CD4-positive, alpha-beta T cell treated with Interferon alpha-2 for 1 hour (primary cell): ENCODE measurements at places on chromosomes 11 and 22.

GRCh38 chr11:76995081-76995576 is 39.1 kb upstream of the B3GNT6 start:
- no peak for DNase-seq

- DNase-seq = no peak
Measured at GRCh38 chr11:107224836-107225235, 206.6 kb upstream of the GUCY1A2 start.

- no peak for DNase-seq
Measured at GRCh38 chr22:23088199-23088604, 17.9 kb downstream of the GNAZ start.

GRCh38 chr11:46537121-46537520 is 56.7 kb downstream of the AMBRA1 start:
- DNase-seq = no peak

DNA sequence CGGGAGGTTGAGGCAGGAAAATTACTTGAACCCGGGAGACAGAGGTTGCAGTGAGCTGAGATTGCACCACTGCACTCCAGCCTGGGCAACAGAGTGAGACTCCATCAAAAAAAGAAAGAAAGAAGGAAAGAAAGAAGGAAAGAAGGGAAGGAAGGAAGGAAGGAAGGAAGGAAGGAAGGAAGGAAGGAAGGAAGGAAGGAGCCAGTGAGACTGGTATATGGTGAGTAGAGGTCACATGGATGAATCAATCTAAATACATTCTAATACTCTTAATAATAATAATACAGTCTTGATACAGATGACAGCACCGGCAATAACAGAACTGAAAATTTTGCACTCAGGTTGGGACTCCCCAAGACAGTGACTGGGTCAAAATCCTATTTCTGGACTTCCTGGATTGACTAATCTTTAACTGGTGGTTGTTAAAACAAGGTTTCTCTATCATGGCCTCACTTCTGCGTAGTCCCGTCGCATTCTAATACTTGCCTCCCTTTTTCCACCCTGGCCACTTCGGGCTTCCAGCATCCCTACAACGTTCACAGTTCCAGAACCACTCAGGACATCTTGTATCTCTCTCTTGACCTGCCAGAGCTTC is 53.5 kb upstream of the EIF3M start:
- DNase-seq = no peak

DNA sequence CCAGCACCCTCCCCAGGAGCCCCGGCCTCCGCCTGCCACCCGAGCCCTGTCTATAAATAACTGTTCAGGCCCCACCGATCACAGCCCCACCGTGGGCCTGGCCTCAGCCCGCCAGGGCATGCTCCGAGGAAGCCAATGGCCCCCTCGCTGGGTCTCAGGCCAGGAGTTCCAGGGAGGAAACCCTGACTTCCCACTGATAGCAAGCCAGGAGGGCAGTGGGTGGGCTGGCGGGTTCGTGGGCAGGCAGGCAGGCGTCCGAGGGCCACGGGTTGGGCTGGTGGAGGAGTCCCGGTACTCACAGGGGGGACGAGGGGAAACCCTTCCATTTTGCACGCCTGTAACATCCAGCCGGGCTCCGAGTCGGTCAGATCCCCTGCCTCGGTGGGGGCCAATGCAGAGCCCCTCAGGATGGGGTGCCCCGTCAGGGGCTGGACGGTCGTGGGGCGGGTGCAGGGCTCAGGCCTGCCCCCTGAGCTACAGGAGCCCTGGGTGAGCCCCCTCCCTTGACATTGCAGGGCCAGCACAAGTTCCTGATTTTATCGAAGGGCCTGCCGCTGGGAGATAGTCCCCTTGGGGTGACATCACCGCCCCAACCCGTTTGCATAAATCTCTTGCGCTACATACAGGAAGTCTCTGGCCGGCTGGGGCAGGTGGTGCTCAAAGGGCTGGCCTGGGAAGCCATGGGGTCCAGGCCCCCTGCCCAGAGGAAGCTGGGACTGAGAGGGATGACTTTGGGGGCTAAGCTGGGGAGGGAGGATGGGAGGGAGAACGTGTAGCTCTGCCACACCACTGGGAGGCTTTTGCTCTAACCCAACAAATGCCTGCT is at the start of gene SPI1:
Gene SPI1, minus strand, starts transcription at position 538 of the 826 bp plus-strand sequence. Its CDS starts 194 bp downstream, at position 344.
- DNase-seq = no peak

DNA sequence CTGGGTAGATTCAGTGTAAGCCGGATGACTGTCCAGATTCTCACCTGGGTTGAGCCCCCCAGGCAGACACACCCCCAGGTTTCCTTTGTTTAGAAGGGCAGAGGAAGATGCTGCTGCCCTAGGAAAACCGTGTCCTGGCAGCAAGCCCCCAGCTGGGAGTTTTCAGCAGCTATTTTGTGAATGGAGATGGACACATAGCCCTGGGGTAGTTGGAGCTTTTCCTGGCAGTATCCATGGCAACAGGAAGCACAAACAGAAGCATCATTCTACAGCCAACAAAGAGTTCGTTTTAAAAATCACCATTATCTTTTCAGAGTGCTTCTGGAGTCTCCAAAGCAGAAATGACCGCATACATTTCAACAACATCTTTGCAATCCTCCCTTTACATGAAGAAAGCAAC is 245.5 kb downstream of the BRD1 start:
- DNase-seq = no peak

- no peak for DNase-seq
Measured at GRCh38 chr11:4118107-4118506, 23.5 kb downstream of the RRM1 start.

GRCh38 chr11:97506076-97506759 is 1116.4 kb downstream of the JRKL start:
- DNase-seq = no peak

- DNase-seq = no peak
Measured at GRCh38 chr11:14386895-14387480, 28.0 kb upstream of the RRAS2 start.

DNA sequence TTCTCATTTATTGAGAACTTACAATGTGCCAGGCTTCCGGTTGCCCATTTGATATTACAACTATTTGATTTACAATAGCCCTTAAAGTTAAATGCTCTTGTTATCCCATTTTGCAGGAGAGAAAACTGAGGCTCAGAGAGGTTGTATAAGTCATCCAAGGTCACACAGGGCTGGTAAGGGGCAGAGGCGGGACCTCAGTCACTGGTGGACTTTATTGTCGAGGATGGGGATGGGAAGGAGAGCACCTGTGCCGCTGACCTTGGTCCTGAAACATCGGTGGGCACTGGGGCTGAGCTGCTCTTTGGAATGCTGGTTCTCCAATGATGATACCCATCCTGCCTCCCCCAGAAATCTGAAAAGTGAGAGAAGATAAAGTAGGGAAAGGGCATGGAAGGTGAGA is 265.4 kb downstream of the MIAT start:
- DNase-seq = no peak

GRCh38 chr11:110092111-110092514 is 1.1 kb upstream of the ZC3H12C start:
- DNase-seq = no peak

DNA sequence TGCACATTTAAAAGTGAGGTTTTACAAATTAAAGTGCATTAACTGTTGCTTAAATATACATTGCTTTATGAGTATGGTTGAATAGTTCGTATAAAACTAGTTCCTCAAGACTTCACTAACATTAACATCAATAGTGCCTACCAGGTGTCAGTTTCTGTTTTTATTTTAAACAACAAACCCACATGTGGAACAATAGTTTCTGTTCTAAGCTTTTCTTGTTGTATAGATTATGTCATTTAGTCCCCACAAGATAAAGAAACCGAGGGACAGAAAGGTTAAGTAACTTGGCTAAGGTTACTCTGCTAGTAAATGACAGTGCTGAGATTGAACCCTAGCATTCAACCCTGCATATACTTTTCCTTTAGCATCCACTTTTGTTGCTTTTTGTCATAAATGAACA is 41.4 kb upstream of the ST14 start:
- DNase-seq = no peak

GRCh38 chr22:44172370-44173108 is 8.2 kb upstream of the PARVG start:
- no peak for DNase-seq

- no peak for DNase-seq
Measured at GRCh38 chr11:38448284-38448683, 1850.2 kb upstream of the RAG2 start.

- no peak for DNase-seq
Measured at GRCh38 chr11:70788248-70789022, 390.1 kb downstream of the CTTN start.

DNA sequence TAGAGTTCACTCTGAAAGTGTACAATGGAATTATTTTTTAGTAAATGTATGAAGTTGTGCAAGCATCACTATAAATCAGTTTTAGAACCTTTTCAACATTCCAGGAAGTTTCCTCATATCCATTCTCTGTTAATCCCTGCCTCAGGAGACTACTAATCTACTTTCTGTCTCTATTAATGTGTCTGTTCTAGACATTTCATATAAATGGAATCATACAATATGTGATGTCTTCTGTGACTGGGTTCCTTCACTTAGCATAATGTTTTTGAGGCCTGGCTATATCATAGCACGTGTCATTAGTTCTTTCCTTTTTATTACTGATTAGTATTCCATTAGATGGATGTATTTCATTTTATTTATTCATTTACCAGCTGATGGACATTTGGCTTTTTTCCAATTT is 17.1 kb downstream of the SYT9 start:
- DNase-seq = no peak

GRCh38 chr22:46084943-46085827 is 65.1 kb upstream of the PPARA start:
- no peak for DNase-seq

GRCh38 chr22:28442264-28442710 is 237.4 kb downstream of the TTC28 start:
- peak; percentile 42 for DNase-seq

DNA sequence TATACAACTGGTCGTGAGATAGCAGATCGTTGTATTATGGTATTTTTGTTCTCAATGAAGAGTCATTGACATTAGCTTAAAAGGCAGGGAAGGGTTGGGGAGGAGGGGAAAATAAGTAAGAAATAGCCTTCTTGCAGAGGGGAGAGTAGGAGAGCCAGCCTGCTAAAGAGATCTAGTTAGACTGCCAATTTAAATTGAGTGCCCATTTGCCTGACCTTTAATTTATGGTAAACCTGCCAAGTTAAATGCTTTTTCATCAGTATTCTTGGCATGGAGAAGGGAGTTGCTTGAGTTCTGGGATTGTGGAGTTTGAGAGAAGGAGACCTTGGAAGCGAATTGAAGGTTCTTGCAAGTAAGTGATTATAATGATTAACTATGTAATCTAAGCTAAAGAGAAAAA is 89.0 kb downstream of the FAM83F start:
- DNase-seq = no peak

DNA sequence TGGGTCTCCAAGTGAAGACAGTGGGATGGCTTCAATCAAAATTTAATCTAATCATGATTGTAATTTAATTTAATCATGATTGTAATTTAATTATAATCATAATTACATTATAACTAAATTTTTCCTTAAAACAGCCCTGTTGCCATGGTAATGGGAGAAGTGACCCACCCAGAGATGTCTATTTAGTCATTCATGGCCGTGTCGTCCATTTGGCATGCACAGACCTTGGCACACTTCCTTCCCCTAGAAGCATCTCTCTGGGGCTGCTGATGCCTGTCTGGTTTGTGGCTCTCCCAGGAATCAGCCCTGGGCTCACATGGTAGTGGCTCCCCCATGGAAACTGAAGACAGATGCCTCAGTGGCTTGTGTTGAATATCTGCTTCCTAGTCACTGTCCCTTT is 27.0 kb downstream of the P4HA3 start:
- DNase-seq = no peak

DNA sequence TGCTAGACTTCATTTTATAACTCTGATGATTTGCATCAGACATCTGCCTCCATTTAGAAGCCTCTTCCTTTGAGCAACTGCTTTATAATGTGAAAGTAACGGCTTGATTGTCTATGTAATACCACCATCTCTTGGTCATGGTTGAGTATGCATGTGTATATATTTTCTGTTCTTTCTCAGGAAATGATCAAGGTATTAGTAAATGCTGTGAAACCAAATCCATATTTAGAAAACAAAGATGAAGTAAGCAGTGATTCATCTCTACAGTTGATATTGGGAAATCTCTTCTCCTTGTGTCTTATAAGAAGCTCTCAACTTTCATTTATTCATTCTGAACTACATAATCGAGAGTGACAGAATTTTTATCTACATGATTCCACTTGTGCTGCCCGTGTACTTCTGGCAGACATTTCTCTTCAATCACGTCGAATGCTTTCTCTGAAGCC is 104.6 kb upstream of the ANO3 start:
- DNase-seq = no peak

GRCh38 chr11:65810046-65810868 is 23.4 kb downstream of the OVOL1 start:
- DNase-seq = peak; percentile 15

DNA sequence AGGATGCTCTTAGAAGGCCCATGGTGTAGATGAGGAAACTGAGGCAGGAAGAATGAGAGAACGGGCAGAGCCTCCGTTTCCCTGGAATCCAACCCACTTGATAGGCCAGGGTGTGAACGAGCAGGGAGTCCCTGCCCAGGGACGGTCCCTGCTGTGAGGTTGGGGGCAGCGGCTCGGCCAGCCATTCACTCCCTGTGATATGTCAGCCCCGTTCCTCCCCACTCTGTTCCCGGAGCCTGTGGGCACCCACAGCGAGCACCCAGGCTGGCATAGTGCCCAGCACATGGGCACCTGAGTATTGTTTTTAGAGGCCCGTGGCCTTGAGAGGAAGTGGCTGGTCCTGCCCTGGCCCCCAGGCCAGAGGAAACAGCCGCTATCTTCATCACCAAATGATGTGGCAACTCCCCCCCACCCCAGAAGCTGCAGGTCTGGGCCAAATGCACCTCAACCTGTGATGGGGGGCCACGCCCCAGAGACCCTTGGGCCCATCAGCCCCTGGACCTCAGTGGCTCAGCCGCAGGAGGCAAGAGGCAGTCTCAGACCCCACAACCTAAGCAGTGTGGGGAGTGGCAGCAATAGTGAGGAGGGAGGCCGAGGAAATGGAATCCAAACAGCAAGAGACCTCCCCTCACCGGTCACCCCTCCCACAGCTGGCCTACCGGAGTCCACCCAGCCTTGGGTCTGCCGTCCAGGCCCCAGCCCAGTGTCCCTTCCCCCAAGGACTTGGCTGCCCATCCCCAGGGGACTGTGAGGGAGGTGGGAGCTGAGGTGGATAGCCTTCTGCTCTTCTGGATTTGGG is 2.1 kb downstream of the ALDH3B1 start:
- no peak for DNase-seq

DNA sequence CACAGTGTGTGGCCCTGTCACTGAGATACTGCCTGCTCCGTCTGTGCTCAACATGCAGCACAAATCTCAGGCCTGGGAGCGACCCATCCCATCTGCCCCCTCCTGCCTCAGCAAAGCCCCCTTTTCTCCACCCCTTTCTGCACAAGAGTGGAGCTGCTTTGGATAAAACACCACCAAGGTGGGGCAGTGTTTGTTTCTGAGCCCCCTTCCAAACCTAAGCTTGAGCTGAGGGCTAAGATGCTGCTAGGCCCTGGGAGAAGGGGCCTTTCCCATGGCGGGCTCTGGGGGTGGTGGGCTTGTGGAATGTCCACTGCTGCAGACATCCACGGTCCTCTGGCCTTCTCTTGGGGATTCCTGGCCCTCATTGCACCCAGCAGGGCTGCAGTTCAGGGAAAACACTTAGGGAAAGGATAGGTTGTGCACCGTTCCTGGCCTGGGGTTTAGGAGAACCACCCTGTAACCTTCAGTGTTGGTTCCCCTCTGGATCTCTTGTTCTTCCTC is 594.1 kb downstream of the TBC1D22A start:
- no peak for DNase-seq
